ENCODE measurements at places on chromosomes 7 and 10.

GRCh38 chr10:77636282-77636966, 1.2 kb downstream of the KCNMA1 start:
- DNase-seq, result no peak

DNA sequence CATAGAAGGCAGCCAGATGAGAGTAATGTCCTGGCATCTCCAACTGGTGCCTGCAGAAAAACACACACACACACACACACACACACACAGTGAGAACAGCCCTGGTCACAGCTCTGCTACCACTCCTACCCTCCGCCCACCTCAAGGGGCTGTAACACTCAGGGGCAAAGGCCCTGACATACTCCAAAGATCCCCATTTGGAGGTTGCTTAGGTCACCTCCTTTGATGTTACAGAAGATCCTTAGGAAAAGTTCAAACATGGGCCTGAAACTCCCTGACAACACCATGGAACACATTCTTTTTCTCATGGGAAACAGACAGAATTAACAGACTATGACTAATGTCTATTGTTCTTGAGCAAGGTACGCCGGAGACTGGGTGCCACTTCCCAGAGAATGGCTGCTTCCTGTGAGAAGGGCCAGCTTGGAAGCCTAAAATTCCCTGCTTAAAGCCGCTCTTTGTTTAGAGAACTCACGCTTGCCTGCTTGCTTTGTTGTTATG, 27.7 kb downstream of the DENND11 start:
- DNase-seq, result no peak

DNA sequence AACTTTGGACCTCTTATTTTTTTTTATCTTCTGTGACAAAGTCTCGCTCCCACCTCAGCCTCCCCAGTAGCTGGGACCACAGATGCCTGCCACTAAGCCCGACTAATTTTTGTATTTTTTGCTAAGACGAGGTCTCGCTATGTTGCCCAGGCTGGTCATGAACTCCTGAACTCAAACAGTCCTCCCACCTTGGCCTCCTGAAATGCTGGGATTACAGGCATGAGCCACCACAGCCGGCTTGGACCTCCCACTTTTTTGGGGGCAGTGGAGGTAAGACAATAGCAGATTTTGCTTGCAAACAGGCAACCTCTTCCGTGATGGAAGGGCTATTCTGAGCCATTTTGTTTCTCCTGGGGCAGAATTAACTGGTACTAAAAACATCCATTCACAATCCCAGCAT, 1.2 kb upstream of the TRRAP start:
- no peak for DNase-seq

GRCh38 chr10:63922468-63923284, 401.5 kb downstream of the REEP3 start:
- no peak for DNase-seq

DNA sequence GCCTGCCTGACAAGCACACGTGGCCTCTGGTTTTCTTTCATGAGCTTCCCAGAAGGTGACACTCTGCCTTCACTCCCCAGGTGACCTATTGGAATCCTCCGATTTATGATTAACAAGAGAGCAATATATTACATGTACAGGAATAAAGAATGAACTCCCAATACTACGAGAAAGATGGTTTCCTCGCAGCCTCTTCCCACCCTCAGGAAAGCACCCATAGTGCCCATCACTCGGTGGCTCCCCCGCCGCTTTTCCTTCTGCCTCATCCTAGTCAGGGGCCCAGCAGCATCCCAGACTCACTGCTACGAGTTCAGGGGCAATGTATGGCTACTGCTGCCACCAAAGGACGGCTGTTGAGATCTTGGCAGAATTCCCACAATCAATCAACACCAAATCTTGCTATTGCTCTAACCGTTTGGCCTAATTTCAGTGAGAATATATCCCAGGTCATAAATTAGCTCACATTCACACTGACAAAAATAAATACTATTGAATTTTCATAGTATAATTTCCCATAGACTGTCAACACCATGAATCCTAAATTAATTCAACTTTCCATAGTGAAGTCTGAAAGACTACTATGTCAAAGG, 196.3 kb downstream of the TNS3 start:
- no peak for DNase-seq

DNA sequence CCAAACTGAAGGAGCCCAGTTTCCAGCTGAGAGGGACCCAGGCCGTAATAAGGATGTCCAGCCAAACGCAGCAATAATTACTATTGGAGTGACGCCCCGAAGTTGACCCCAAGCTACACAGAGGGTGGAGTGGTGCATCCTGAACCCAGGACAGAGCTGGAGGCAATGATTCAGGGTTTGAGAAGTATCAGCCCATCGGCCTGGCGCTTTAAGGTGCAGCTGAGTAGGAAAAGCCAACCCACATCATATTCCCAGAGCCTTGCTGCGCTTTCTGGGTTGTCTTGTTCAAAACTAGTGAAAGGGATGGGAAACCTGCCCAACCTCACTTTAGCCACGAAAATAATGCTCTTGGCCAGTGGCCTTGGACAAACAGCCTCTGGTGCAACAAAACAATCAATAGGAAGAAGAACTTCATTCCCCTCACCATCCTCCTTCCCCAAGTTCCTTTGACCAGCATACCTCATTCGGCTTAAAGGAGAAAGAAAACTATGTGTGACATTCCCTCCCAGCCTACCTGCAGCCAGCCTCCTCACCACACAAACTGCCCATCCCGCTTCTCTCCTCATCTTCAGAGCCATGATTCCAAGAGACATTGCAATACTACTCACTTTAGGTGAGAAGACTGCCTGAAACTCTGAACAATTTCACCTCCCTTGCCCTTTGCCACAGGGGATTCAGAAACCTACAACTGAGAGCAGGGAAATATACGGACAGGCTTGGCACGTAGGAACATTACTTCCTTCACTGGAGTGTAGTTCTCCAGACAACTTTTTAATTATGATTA, 217.2 kb upstream of the MKLN1 start:
- DNase-seq, result peak; percentile 36

DNA sequence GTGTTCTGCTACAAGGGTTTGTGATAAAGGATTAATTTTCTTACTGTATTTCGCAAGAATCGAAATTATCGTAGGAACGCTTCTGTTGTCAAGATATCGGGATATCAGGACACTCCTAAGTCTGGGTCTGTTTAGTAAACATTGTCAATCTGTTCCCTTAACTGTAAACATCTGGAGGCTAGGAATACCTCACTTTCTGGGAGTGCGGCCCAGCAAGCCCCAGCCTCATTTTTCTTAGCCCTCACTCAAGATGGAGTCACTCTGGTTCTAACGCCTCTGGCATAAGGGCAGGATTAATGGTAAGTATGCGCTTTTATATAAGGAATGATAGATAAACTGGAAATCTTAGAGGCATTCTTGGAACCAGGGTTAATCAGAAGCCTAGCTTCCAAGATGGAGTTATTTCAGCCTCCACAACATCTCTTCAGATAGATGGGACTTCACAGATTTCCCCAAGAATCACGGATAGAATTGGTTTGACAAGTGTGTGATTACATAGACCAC, 30.1 kb upstream of the CCL24 start:
- DNase-seq, result no peak

DNA sequence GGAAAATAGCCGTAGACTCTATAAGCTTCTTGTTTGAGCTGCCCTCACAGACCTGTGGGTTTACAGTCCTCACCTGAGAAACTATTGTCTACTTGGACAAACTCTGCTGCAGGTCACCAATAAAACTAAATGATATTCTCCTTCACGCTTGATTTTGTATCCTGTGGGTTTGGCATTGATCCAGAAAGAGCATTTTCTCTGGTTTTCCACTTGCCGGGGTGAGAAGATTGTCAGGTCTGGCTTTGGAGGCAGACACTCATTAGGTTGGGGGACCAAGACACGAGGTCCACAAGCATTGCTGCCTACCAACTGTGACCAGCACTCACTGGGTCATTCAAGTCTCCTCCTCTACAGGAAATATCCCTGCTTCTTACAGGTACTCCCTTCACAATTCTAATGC, 68.5 kb downstream of the CDC14C start:
- DNase-seq, result no peak

DNA sequence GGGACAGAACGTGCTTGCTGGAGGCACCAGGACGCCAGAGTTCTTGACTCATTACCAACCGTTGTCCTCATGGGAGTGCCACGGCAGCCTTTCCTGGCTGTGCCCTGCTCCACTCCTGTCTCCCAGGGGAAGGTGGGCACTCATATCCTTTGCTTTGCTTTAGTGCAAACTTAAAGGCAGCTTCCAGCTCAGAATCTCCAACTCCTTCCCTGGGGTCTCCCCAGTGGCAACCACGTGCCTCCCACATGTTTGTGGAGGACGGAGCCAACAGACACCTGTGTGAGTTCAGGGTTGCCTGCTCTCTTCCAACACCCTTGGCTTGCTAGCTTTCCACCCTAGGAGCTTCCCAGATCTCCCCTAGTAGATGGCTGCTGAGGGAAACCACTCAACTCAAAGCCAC, 52.0 kb upstream of the HMX3 start:
- DNase-seq, result no peak

GRCh38 chr10:61733358-61733940, 70.7 kb downstream of the CABCOCO1 start:
- DNase-seq, result no peak

GRCh38 chr10:71878327-71879034, 27.4 kb upstream of the PSAP start:
- DNase-seq, result no peak

- no peak for DNase-seq
Observed at GRCh38 chr10:78863140-78863905, 205.4 kb upstream of the ZMIZ1 start.

GRCh38 chr10:119455609-119456434, 86.7 kb downstream of the RGS10 start:
- DNase-seq, result no peak

DNA sequence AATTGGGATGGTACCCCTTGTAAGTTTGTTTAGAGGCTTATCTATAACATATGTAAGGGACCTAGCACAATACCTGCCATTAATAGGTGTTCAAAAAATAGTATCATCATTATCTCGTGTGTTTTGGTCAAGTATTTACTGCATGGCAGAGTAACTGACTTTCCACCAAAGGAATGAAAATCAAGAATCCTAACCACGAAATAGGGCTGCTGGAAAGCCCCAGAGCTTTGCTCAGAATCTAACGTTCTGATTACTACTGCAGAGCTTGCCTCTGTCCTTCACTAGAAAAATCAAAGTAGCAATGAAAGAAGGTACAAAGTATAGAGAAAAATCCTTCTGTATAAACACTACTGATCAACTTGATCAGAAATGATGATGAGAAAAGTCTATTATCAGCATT, 34.9 kb downstream of the DCLRE1C start:
- DNase-seq, result no peak

DNA sequence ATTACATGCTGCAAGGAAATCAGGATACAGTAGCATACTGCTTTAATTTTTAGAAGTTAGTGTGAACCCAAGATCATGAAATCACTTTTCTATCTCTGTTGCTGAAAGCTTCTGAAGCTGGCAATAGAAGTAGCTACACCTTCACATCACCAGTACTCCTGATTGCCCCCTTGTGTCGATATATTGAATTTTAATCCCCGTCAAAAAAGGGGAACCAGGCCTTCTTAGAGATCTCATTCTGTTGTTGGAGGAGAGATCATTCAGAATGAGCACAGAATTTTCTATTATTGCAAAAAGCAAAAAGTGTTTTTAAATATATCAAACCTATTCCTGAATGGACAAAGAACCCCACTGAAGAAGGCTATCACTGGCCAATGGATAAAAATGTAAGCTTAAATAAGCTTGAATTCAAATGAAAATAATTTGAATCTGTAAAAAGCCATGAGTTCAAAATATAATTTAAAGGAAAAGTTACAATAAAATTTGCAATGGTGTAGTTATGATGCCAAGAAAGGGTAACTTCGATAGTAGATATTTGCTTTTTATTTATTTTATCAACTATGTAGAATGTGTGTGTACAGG, 39.7 kb upstream of the TEX47 start:
- DNase-seq, result no peak

GRCh38 chr10:92691591-92692079, 1.9 kb downstream of the HHEX start:
- DNase-seq, result no peak

DNA sequence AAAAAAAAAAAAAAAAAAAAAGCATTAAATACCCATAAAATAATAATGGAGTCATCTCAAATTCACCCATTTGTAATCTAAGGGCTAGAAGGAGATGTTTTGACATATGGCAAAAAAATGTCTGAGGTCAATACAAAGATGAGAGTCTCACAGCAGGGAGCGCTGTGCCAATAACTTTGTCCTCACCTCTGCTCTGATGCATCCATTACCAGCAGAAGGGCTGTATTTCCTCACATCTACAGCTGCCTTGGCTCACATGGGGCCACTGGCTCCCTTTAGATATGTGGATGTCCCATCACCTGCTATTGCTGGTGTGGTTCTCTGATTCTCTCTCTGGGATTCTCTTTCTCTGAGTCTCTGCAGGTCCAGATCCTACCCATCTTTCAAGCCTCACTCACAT, 90.3 kb upstream of the FAM133B start:
- no peak for DNase-seq

DNA sequence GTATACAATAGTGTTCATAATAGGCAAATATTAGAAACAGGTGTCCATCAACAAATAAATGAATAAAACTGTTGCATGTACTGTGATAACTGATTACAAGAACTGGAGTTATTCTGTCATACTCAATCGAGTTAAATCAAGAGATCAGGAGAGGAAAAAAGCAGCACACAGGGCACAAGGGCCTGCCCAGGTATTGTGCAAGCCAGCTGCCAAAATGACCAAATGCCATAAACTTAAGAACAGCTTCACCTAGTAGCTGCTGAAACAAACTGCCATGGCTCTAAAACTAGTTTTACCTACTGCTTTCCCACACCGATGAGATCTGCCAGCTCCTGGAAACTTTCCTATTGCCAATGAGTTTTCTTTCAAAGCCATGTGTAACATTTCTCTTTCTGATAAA, 12.2 kb downstream of the GSAP start:
- no peak for DNase-seq

GRCh38 chr7:122383934-122384333, 79.4 kb upstream of the FEZF1 start:
- no peak for DNase-seq

DNA sequence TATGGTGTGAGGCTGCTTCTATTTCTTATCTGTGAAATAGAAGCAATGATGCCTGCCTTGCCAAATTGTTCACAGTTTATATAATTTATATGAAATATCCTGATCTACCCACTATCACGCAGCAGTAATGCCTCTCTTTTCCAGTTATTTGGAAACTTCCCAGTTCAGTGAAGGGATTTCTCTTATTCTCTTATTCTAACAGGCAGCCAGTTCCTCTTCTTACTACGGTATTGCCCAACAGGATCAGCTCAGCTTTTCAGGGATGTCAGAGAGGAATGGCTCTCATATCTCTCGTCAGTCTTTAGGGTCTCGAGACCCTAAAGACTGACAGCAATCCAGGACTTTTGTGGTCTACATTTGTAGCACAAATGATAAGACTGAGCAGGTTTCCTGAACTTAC, 215.6 kb downstream of the CREB5 start:
- no peak for DNase-seq

DNA sequence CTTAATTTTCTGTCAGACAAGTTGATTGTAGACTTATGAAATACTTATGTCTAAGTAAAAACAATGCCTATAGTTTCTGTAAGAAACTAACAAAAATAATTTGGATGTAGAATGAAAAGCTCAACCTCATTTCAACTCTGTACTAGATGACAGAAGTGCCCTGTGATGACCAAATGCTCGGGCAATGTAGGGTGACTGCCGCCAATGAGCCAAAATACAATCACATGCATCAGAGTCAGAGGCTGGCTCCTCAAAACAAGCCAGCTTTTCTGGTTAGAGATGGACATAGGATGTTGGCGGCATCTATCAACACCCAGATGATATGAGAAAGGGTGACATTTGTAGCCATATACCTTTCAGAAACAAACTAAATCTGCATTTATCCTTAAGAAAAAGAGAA, 23.9 kb downstream of the LMOD2 start:
- DNase-seq, result no peak
